Activated B cell treated with CpG ODN at 0.5 μM for 24 hours (primary cell): ENCODE measurements at places on chromosomes 12 and 14. TPM values are rescaled to one million over a fixed set of nuclear protein-coding genes. Genes with fewer than 3 reads are reported as not detected.

BICDL1 gene
- total RNA-seq, result 15.1 and 16.8 TPM in 2 replicates

KCNMB4 gene
- total RNA-seq, result 0.71 and 0.86 TPM in 2 replicates

SERPINA3 gene
- total RNA-seq, result not detected in 2 replicates

DNAJC22 gene
- total RNA-seq, result not detected in 2 replicates

OASL gene
- 0.86 and 1.4 TPM in 2 replicates for total RNA-seq

TAS2R13 gene
- 1.00 and 1.4 TPM in 2 replicates for total RNA-seq

SLC4A8 gene
- total RNA-seq, result 5.2 and 5.8 TPM in 2 replicates

TAS2R50 gene
- total RNA-seq, result 1.0 and 1.2 TPM in 2 replicates

FGF23 gene
- not detected in 2 replicates for total RNA-seq

RASSF9 gene
- total RNA-seq, result not detected in 2 replicates

DPF3 gene
- 3.5 and 4.3 TPM in 2 replicates for total RNA-seq

TAS2R42 gene
- not detected in 2 replicates for total RNA-seq

POTEG gene
- total RNA-seq, result not detected in 2 replicates

RD3L gene
- total RNA-seq, result not detected in 2 replicates

PRIMA1 gene
- total RNA-seq, result not detected in 2 replicates

TMPRSS12 gene
- total RNA-seq, result not detected in 2 replicates

OTOGL gene
- total RNA-seq, result not detected in 2 replicates

HOXC12 gene
- not detected in 2 replicates for total RNA-seq

TAS2R30 gene
- 3.4 and 6.3 TPM in 2 replicates for total RNA-seq

CLEC2A gene
- total RNA-seq, result not detected in 2 replicates

APOF gene
- not detected in 2 replicates for total RNA-seq

ADGRD1 gene
- total RNA-seq, result 0.46 and 0.47 TPM in 2 replicates

SLC24A4 gene
- total RNA-seq, result 0.05 and 0.09 TPM in 2 replicates

PIK3C2G gene
- not detected in 2 replicates for total RNA-seq

ANKS1B gene
- total RNA-seq, result not detected in 2 replicates

TAS2R9 gene
- not detected in 2 replicates for total RNA-seq

SLC38A4 gene
- total RNA-seq, result not detected in 2 replicates

B4GALNT3 gene
- 0.17 TPM in 1 of 2 replicates, not detected in the other for total RNA-seq

RDH12 gene
- total RNA-seq, result not detected in 2 replicates

GUCY2C gene
- 0.22 and 0.32 TPM in 2 replicates for total RNA-seq
